Natural killer cell treated with Interleukin-12 subunit alpha and Interleukin-12 subunit beta and Interleukin-15 and Interleukin-18, amount 100 ng/mL, for 72 hours (primary cell): ENCODE measurements at places on chromosomes 4 and X. TPM values are rescaled to one million over a fixed set of nuclear protein-coding genes. Genes with fewer than 3 reads are reported as not detected.

DNA sequence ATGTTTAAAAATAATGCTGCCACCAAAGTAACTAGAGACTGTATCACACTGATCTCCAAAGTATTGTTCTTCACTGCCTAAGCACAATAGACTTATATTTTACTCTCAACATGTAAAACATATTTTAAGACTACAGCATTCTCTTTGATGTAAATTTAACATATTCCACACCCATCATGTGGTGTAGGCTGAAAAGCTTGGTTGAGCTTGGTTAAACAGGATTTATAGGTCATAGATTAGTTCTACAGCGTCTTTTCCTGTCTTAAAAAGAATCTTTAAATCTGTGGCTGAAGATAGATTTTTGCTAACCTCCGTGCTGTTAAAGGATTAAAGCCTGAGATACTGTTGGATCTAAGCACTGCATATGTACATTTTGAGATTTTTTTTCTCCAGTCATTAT lies 379.9 kb downstream of the SH2D1A start:
- H3K36me3 ChIP-seq: no peaks in the 10 kb centered on the region
- no peak overlapping the region for H3K27ac ChIP-seq
- no peak overlapping the region for H3K4me3 ChIP-seq
- DNase-seq: no peak
- H3K27me3 ChIP-seq: peaks cover 20% of the 10 kb centered on the region

GRCh38 chr4:108399610-108400265 lies 220.6 kb upstream of the RPL34 start:
- no peak overlapping the region for H3K27ac ChIP-seq
- H3K36me3 ChIP-seq: no peaks in the 10 kb centered on the region
- no peak for DNase-seq
- H3K4me3 ChIP-seq: no peak overlapping the region
- no peaks in the 10 kb centered on the region for H3K4me1 ChIP-seq

DNA sequence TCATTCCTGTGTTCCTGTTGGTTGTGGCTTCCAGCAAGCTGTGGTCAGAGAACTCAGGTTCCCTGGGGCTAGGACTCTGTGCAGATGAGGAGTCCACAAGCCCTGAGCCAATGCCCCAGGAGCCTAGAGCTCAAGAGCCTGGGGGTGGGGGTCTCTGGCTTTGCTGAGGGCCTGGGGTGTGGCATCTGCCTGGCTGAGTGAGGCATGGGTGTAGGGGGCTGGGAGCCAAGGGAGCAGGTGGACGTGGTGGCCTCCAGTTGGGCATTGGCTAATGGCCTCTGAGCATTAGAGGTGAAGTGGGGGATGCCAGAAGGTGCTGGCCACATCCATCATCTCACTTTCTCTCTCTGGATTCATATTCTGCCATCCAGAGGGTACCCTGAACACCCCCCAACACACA lies 5.3 kb upstream of the MAMLD1 start:
- DNase-seq: no peak
- no peak overlapping the region for H3K27ac ChIP-seq
- no peak overlapping the region for H3K4me3 ChIP-seq
- H3K36me3 ChIP-seq: no peaks in the 10 kb centered on the region
- peaks cover 21% of the 10 kb centered on the region for H3K27me3 ChIP-seq
- H3K4me1 ChIP-seq: peaks cover 10% of the 10 kb centered on the region

DNA sequence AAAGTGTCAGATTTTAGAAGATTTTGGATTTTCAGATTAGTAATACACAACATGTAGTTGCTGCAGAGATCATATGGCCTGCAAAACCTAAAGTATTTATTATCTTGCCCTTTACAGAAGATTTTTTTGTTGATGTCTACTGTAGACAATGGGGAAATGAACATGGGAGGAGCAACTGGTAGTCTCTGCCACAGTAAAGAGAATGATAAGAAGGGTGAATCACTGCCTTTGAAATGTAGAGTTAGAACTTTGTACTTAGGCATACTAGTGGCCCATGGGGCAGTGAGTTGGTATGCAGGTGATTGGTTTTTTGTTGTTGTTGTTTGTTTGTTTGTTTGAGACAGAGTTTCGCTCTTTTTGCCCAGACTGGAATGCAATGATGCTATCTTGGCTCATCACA lies 50.1 kb downstream of the GAB1 start:
- no peak overlapping the region for H3K27ac ChIP-seq
- H3K4me1 ChIP-seq: peaks cover 6% of the 10 kb centered on the region
- no peak for DNase-seq
- no peaks in the 10 kb centered on the region for H3K36me3 ChIP-seq

DNA sequence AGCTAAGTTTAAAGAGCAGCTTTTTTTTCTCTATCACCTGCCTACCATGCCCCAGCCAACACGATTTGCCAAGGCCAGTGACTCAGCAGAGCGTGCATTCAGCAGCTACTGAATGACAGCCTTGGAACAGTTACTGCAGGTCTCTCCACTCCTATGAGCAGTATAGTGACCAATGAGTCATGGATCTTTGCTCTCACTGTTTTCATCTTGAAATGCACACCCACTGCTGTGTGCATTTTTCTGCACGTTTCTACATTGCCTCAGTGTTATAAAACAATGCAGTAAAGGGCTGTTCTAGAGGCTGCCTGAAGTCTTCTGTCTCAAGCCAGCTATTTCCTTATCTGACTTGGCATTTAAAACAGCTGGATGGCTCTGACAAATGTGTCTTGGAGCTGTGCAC lies 66.0 kb upstream of the C4orf54 start:
- H3K36me3 ChIP-seq: no peaks in the 10 kb centered on the region
- H3K4me1 ChIP-seq: no peaks in the 10 kb centered on the region
- H3K4me3 ChIP-seq: no peak overlapping the region
- DNase-seq: no peak

DNA sequence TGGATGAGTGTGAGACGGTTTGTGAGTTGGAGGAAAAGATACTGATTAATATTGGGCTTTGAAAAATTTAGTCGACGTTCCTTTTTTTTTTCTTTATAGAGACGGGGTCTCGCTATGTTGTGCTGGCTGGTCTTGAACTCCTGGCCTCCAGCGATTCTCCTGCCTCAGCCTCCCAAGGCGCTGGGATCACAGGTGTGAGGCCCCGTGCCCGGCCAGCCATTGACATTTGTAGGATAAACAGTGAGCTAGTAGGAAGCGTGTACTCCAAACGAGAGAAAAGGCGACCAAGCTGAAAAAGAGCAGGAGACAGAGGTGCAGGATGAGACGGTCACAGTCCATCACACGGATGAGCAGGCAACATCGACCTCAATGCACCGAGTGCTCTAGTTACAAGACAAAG lies 19.4 kb downstream of the PPP2R3B start:
- peaks cover 7% of the 10 kb centered on the region for H3K27me3 ChIP-seq
- peaks cover 1% of the 10 kb centered on the region for H3K36me3 ChIP-seq
- peaks cover 13% of the 10 kb centered on the region for H3K4me1 ChIP-seq
- no peak for DNase-seq

GRCh38 chrX:47621851-47622250 lies 2.2 kb upstream of the SYN1 start:
- H3K27me3 ChIP-seq: peaks cover 41% of the 10 kb centered on the region
- H3K4me1 ChIP-seq: no peaks in the 10 kb centered on the region
- H3K4me3 ChIP-seq: no peak overlapping the region
- no peak overlapping the region for H3K27ac ChIP-seq

DNA sequence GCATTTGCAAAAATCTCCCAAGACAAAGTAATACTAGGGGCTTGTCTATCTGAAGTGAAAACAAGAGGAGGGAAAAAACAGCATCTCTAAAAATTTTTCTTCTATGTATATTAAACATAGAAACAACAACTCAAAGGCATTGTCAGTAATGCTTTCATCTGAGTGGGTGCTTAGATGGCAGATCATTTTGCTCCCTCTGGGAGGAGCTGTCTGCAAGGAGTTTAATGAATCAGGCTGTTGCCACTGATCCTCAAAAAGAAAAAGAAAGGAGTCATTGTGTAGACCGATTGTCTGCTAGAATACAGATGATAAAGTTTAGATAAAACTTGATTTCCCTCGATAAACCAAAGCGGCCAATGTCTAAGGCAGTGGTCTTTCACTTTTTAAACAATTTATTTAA lies 49.7 kb upstream of the KLHL8 start:
- H3K27me3 ChIP-seq: peaks cover 37% of the 10 kb centered on the region
- H3K27ac ChIP-seq: no peak overlapping the region
- H3K36me3 ChIP-seq: no peaks in the 10 kb centered on the region
- H3K4me3 ChIP-seq: no peak overlapping the region
- H3K4me1 ChIP-seq: no peaks in the 10 kb centered on the region

- no peaks in the 10 kb centered on the region for H3K36me3 ChIP-seq
- H3K4me3 ChIP-seq: no peak overlapping the region
- no peaks in the 10 kb centered on the region for H3K4me1 ChIP-seq
- no peak overlapping the region for H3K27ac ChIP-seq
- no peaks in the 10 kb centered on the region for H3K27me3 ChIP-seq
These were observed 740.1 kb downstream of the KLHL13 start for GRCh38 chrX:117376460-117376859.

- DNase-seq: no peak
- no peaks in the 10 kb centered on the region for H3K36me3 ChIP-seq
- H3K4me3 ChIP-seq: no peak overlapping the region
- H3K27ac ChIP-seq: no peak overlapping the region
- peaks cover 9% of the 10 kb centered on the region for H3K27me3 ChIP-seq
These were observed 7.0 kb downstream of the TMEM255A start for GRCh38 chrX:120304256-120304655.

GRCh38 chr4:95000076-95000648 lies 242.4 kb downstream of the BMPR1B start:
- no peaks in the 10 kb centered on the region for H3K27me3 ChIP-seq
- no peak for DNase-seq
- H3K4me3 ChIP-seq: no peak overlapping the region
- peaks cover 13% of the 10 kb centered on the region for H3K4me1 ChIP-seq
- H3K27ac ChIP-seq: no peak overlapping the region

GRCh38 chr4:24646798-24647460 lies 62.6 kb upstream of the DHX15 start:
- H3K4me3 ChIP-seq: no peak overlapping the region
- no peaks in the 10 kb centered on the region for H3K4me1 ChIP-seq
- H3K36me3 ChIP-seq: no peaks in the 10 kb centered on the region
- peaks cover 6% of the 10 kb centered on the region for H3K27me3 ChIP-seq
- DNase-seq: no peak
- no peak overlapping the region for H3K27ac ChIP-seq

- H3K4me3 ChIP-seq: no peak overlapping the region
- DNase-seq: no peak
- H3K27me3 ChIP-seq: no peaks in the 10 kb centered on the region
- H3K36me3 ChIP-seq: no peaks in the 10 kb centered on the region
- H3K4me1 ChIP-seq: no peaks in the 10 kb centered on the region
These were observed 1414.7 kb upstream of the TENM3 start for GRCh38 chr4:180828455-180829018.

- peaks cover 23% of the 10 kb centered on the region for H3K4me1 ChIP-seq
- no peaks in the 10 kb centered on the region for H3K27me3 ChIP-seq
- no peak for DNase-seq
- no peak overlapping the region for H3K4me3 ChIP-seq
- H3K27ac ChIP-seq: no peak overlapping the region
These were observed 5.8 kb downstream of the VMA21 start for GRCh38 chrX:151402719-151403390.

GRCh38 chrX:69185141-69185540 lies 19.9 kb upstream of the PJA1 start:
- no peak overlapping the region for H3K27ac ChIP-seq
- no peak for DNase-seq
- no peak overlapping the region for H3K4me3 ChIP-seq
- H3K27me3 ChIP-seq: peaks cover 20% of the 10 kb centered on the region
- no peaks in the 10 kb centered on the region for H3K4me1 ChIP-seq

GRCh38 chrX:24030597-24030996 lies 3.6 kb upstream of the KLHL15 start:
- H3K36me3 ChIP-seq: no peaks in the 10 kb centered on the region
- no peak for DNase-seq
- H3K4me3 ChIP-seq: no peak overlapping the region
- no peak overlapping the region for H3K27ac ChIP-seq

DNA sequence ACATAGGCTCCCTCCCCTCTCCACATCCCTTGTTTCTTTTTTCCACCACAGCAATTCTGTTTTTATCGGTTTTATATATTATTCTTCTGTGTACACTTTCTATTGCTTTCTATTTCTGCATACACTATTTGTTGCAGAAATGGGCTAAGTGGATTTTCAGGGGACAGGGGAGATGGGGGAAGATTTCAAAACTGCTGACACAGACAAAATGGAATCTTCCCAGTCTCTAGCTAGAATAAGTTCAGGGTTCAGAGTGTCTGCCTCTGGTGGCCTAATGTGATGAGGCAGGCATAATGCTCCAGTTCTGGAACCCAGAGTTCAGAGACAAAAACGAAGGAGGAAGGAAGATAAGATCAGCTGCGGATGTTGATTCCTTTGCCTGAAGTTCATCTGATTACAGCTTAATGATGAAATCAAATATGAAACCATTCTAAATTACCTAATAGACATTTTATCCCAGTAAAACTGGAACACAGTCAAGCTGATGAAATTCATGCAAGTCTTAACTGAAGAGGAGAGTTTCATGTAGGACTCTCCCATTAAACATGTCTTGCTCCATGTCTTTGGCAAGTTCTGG lies 447.1 kb downstream of the AFF2 start:
- no peaks in the 10 kb centered on the region for H3K27me3 ChIP-seq
- H3K36me3 ChIP-seq: no peaks in the 10 kb centered on the region
- DNase-seq: no peak
- no peak overlapping the region for H3K4me3 ChIP-seq
- no peaks in the 10 kb centered on the region for H3K4me1 ChIP-seq
- no peak overlapping the region for H3K27ac ChIP-seq

GRCh38 chrX:37926700-37927099 lies 79.3 kb upstream of the DYNLT3 start:
- no peak for DNase-seq
- no peaks in the 10 kb centered on the region for H3K36me3 ChIP-seq
- H3K4me3 ChIP-seq: no peak overlapping the region
- H3K4me1 ChIP-seq: no peaks in the 10 kb centered on the region
- no peak overlapping the region for H3K27ac ChIP-seq

- peaks cover 7% of the 10 kb centered on the region for H3K27me3 ChIP-seq
- no peaks in the 10 kb centered on the region for H3K36me3 ChIP-seq
- no peak overlapping the region for H3K4me3 ChIP-seq
These were observed 182.5 kb upstream of the ARX start for GRCh38 chrX:25198253-25198652.

- no peak overlapping the region for H3K4me3 ChIP-seq
- no peak overlapping the region for H3K27ac ChIP-seq
- no peaks in the 10 kb centered on the region for H3K36me3 ChIP-seq
- no peaks in the 10 kb centered on the region for H3K4me1 ChIP-seq
These were observed 30.4 kb downstream of the PGRMC1 start for GRCh38 chrX:119266364-119266995.

- H3K36me3 ChIP-seq: no peaks in the 10 kb centered on the region
- no peak overlapping the region for H3K27ac ChIP-seq
These were observed 42.4 kb upstream of the PABPC4L start for GRCh38 chr4:134243742-134244713.

The PORCN gene
- total RNA-seq: 25.9 TPM

The ARX gene
- not detected for total RNA-seq

The HCCS gene
- total RNA-seq: 30.9 TPM

The GUCY1B1 gene
- 2.3 TPM for total RNA-seq

The GRPR gene
- total RNA-seq: not detected

The OCRL gene
- total RNA-seq: 4.9 TPM

The ARSD gene
- total RNA-seq: 4.0 TPM

The LGI2 gene
- not detected for total RNA-seq

The ARMCX1 gene
- total RNA-seq: not detected

The TTC29 gene
- not detected for total RNA-seq

The CENPVL3 gene
- total RNA-seq: not detected

The PABPC1L2A gene
- not detected for total RNA-seq

The CENPVL1 gene
- total RNA-seq: not detected

The GC gene
- not detected for total RNA-seq
